Body of pancreas (tissue), 4 donors: ENCODE measurements at places on chromosomes 13 and 19.

DNA sequence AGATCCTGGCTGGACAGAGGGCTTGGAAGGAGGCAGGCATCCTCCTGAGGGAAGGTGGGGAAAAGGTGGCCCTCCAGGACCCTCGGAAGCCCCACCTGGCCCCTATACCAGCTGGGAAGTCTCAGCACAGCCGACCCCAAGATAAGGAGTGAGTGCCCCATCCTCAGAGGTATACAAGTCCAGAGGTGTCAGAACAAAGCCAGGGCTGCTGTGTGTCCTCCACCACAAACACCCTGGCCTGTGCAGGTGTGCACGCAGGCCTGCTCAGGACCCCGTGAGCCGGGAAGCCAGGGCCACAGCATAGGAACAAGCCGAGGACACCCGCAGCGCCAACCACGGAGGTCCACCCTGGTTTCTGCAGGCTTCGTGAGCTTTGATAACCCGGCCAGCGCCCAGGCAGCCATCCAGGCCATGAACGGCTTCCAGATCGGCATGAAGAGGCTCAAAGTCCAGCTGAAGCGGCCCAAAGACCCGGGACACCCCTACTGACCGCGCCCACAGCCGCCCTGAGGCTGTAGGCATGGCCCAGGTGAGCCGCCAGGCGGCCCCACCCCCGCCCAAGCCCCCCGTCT is 68.6 kb downstream of the CELF5 start:
- DNase-seq = no peak

GRCh38 chr19:22116760-22117159 is 64.5 kb downstream of the ZNF257 start:
- DNase-seq = no peak

- no peak for DNase-seq
Measured at GRCh38 chr19:1304197-1304924, 18.7 kb downstream of the EFNA2 start.

- DNase-seq = no peak
Measured at GRCh38 chr13:113118261-113119021, 4.2 kb upstream of the F10 start.

DNA sequence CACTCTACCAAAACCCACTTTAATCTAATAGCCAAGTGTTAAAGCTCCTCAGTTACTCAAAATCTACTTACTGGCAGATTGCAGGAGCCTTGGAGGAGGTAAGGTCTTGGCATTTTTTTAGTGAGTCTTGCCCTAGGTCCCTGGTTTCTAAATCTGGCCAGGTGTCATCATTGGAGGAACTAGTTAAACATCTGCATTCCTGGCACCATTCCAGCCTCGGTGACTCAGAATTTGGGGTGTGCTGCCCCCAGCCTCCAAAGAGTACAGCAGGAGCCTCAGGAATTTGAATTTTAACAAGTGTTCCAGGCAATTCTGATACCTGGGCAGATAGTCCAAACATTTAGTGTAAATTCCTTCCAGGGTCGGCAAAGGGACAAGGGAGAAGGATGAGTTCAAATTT is 37.4 kb downstream of the KLF5 start:
- DNase-seq = no peak

DNA sequence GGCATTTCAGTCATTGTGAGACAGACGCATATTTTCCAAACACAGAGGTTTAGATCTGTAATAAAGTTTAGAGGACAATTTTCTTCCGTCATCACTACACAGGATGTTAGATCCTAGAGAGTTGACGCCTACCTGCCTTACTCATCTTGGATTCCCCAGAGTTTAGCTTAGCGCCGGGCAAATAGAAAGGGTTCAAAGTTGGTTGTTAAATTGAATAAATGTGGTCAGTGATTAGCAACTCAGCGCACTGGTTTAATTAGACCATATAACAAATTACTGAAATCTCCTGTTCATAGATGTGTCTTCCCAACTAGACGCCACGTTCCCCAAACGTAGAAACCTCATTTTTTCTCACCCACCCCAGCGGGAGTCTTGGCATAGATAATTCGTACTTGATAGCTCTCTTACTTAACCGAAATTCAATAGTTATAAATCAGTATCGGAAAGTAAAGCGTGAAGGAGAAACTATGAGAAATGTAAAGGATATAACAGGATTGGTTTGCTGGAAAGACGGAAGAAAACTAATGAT is 726 bp upstream of the UFM1 start:
- no peak for DNase-seq

DNA sequence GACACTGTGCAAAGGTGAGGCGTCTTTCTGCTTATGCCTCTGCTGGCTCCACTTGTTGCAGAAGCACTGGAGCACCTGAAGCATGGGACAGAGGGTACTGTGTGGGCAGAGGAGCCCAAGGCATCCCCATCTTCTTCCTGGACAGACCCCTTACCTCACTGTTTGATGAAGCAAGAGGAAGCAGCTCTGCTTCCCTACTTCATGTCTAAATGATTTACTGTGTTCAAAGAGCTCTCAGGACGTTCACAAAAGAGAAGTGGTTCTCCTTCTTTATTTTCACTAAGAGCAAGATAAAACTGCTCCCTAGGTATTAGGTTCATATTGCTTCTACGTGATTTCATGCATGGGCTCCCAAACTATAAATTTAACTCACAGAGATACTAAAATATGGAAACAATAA is 1635.4 kb upstream of the SLC10A2 start:
- DNase-seq = no peak

DNA sequence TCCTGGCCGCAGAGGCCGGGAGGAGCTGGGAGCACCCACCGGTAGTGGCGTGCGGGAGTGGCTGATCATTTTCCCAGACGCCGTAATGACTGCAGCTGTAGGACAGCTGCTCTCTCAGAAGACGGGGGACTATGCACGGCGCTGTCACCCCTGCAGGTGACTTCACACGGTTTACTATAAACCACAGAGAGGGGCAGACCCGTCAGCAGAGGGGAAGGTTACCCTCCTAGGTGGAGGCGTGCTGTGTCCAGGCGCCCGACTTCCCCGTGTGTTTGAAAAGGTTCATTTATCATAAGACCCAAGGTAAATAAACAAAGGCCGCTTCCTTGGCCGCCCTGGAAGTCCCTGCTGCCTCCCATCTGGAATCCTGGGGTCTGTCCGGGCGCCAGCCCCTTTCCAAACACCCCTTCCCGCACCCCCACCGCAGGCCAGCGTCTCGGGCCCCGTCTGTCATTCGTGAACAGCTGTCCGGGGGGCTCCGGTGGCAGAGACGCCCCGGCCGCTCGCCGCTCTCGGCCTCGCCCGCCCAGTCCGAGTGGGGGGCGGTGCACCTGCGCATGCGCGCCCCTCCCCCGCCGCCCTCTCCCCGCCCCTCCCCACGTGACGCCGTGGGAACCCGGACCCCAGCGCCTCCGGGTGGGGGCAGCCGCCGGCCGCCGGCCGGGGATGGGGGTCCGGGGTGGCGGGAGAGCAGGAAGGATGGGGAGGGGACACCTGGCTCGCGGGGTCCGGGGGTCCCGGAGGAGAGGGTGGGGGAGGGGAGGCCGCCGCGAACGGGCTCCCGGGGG is 915 bp downstream of the SHC2 start:
- DNase-seq = peak; percentile 81

DNA sequence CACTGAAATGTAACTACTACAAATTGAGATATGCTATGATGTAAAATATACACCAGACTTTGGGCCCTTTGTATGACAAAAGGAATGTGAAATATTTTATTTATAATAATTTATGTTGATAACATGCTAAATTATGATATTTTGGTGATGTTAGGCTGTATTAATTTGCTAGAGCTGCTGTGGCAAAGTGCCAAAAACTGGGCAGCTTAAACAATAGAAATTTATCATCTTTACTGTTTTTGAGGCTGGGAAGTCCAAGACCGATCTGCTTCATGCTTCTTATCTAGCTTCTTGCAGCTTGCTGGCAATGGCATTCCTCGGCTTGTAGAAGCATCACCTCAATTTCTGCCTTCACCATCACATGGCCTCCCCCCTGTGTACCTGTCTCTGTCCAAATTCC is 245.0 kb downstream of the GPC5 start:
- DNase-seq = no peak

DNA sequence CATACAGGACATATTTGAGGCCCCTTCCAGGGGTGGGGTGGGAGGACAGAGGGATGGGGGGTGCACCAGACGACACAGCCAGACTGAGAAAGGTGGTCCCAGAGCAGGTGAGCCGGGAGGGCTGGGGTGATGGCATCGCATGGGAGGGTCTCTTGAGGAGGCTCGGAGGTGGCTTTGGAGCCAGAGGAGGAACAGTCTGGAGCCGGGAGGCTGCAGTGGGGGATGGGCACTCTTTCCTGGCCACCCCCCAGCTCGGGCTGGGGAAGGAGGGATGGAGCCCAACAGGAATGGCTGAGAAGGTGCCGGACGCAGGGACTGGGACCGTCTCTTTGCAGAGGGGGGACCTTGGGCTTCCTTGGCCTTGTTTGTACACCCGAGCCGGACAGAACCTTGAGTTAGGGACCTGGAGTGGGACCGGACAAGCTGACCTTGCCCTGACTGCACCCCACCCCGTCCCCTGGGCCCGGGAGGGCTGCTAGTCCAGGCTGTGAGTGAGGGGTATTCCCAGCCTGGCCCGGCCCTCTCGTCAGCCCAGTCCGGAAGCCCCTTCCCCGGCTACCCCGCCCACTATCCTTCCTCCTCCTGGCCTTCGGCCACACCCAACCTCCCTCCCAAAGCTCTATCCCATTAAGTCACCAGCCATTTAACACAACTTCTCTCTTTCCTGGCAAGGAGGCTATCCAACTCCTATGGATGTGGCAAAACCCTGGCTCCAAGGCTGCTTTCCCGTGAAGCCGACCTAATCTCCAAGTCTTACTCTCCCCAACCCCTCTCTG is 816 bp upstream of the TBXA2R start:
- no peak for DNase-seq

DNA sequence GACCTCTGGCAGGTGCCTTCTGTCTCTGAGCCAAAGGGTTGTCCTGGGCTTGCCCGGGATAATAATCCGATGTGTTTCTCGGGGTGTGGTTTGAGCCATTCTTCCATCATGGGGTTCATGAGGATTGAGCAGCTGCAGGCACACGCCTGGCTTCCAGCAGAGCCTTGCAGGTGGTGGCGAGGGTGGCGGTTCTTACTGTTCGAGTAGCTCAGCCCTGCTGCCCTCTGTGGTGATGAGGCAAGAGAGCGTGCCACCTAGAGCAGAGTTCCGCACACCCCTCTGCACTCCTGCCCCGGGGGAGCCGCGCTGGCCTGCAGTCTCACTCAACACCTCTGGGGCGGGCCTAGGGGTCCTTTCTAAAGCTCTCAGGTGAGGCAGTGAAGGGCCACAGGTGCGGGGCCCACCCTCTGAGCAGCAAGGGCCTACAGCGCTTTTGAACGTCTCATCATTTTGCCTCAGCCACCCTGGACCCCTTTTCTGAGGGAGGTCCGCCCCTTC is 3.8 kb downstream of the SCN1B start:
- no peak for DNase-seq

- no peak for DNase-seq
Measured at GRCh38 chr13:109401307-109401706, 385.1 kb downstream of the IRS2 start.

GRCh38 chr13:44514278-44514677 is 61.9 kb downstream of the TSC22D1 start:
- no peak for DNase-seq

DNA sequence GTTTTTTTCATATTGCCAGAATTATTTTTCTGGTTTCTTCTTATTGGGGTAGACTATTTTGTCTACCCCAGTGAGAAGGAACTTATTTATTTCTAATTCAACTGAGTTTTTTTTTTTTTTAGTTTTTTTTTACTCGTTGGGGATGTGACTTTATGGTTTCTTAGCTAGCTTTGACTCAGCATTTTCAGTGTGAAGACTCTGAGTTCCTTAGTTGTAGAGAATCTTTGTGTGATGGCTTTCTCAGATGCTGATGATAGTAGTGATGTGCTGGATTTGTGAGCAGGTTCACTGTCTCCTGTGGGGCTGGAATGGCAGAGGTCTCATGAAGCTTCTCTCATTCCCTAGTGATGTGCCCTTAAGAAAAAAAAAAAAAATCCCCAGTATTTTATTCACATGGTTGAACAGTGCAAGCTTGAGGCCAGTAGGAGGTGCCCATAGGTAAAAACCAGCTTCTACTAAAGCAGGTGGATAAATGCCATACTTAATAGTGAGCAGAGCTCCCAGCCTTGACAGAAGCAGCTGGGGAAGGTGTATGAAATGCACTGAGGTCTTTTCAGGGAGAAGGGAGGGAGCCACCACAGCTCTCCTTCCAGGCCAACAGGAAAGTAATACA is 106.2 kb upstream of the KLF5 start:
- peak; percentile 56 for DNase-seq

- DNase-seq = no peak
Measured at GRCh38 chr19:50932690-50933083, 20.2 kb downstream of the KLK5 start.

- DNase-seq = no peak
Measured at GRCh38 chr19:4097501-4097900, 26.4 kb downstream of the MAP2K2 start.

DNA sequence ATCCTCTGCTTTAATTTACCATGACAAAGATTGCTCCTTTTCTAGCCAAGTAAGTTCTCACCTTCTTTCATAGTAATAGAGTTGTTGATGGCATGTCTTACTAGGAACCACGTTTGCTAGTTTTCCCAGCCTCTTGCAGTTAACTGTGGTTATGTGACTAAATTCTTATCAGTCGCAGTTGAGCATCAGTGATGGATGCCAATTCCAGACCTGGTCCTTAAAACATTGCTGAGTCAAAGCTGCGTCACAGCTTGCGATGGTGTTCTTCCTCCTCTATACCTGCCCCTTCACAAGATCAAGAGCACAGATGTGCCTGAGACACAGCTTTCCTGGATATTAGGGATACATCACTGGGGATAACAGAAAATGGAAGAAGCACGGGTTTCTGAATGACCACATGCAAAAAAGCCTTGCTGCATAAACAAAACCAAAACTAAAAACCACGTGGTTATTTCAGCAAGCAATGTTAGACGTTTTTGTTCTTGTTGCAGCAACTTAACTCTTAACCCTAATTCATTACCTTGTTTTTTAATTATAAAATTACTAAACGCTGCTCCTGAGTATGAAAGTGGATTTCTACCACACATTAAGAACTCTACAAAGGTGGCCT is 97.6 kb upstream of the DACH1 start:
- no peak for DNase-seq

- DNase-seq = no peak
Measured at GRCh38 chr13:20132052-20132634, 28.7 kb downstream of the GJA3 start.

DNA sequence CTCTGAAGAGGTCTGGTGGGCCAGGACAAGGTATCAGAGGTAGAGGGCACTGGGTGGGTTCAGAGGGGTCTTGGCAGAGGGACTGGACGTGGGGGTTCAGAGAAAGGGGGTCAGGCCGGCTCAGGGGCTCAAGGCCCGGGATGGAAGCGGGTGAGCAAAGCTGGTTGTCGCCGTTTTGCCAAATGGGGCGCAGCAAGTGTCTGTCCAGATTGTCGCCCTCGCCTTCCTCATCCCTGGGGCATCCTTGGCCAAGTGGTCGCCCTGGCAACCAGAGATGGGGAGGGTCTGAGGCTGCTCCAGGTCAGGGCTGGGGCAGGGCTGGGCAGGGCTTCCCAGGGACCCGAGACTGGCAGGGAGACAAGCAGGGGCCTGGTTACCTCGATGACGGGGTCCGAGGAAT is 6.8 kb downstream of the DOHH start:
- DNase-seq = no peak

GRCh38 chr13:25440061-25440460 is 68.3 kb downstream of the ATP8A2 start:
- no peak for DNase-seq

GRCh38 chr19:47573071-47574026 is at the start of gene ZNF541:
ZNF541 (minus strand) TSS chr19:47573148; CDS start chr19:47555856, 17,292 bp downstream.
- peak; percentile 54 for DNase-seq

- no peak for DNase-seq
Measured at GRCh38 chr13:24511816-24512196, 772 bp downstream of the PARP4 start.
